ENCODE measurements at places on chromosomes 7 and 10.

- no peak for DNase-seq
These were observed 125.7 kb downstream of the RGS10 start for GRCh38 chr10:119416855-119417254.

DNA sequence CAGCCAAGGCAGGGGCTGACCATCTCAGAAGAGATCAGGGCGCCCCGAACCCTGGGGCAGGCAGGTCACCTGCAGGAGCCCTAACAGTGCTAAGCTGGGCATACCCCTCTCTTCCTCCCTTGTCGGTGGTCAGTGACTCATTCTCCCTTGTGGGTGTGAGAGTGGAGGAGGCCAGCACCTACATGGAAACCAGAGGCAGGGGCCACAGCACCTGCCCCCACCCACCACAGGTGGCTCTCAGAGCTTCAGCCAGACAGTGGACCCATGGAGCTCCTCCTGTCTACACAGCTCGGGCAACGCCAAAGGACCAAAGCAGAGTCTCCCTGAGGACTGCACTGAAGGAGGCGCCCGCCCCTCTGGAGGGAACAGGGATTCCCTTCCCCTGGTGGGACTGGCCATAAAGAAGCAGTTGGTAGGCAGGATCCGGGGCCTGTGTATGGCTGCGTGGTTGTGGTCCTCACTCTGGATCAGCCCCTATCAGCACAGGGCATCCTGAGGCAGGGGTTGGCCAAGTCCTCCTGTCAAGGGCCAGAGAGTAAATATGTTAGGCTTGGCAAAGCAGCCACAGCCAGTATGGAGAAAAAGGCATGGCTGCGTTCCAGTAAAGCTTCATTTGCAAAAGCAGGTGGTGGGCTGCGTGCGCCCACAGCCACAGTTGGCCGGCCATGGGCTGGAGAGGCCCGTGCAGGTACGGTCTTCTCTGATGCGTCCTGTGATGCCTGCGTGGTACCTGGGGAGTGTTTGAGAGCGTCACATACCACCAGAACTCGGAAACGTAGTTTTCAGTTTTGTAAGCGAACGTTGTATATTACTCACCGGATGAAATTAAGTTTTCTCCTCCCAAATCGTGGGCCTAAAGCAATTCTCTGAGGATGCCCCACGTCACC, 198.2 kb downstream of the EBF3 start:
- no peak for DNase-seq

DNA sequence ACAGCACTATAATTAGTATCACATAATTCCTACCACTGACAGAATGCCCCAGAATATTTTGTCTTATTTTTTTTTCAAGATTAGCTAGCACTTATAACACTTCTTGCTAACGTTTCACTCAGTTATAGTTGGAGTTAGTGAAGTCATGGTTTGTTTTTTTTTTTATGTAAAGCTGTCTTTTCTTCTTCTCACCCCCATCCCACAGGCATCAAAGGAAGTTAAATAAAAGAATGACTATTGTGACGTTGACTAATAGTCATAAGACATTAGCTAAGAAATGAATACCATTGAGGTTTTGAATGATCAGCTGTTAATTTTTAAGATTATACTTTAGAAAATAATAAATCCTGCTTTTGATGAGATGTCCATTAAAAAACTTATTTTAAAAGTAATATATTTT, 498.3 kb downstream of the GFRA1 start:
- DNase-seq, result no peak

DNA sequence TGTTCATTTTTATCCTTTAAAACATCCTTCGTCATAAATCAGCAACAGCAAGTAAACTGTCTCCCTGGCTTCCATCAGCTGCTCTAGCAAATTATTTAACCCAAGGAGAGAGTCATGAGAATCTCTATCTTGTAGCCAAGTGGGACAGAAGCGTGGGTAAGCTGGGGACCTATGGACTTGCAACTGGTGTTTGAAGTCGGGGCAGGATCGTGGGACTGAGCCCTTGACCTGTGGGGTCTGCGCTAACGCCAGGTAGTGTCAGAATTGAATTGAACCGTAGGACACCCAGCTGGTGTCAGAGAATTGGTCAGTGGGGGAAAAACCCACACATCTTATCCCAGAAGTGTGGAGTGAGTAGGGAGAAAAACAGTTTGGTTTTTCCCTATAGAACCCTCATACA, 13.4 kb downstream of the AIFM2 start:
- no peak for DNase-seq

- no peak for DNase-seq
These were observed 106.9 kb upstream of the RHEB start for GRCh38 chr7:151626422-151627115.

GRCh38 chr10:79941585-79942210, 7.2 kb downstream of the SFTPD start:
- DNase-seq, result no peak

DNA sequence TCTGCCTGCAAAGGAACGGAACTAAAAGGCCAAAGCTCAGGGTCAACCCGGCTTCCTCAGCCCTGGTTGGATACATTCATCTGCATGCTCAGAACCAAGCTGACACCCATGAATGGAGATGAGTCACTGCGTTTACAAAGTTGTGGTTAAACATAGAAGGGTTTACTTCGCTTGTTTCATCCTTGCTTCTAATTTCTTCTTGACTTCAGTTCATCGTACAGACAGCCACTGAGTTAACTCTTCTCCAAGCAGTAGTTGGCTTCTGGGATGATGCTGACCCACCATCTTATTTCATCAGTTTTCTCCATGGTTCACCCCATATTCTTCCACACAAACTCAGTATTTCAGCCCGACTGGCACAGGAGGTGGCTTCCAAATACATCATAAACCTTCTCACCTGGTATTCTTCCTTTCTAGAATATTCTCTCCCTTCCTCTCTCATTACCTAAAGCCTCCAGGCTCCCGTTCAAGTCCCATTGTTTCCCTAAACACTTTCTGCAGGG, 166.3 kb upstream of the RNF32 start:
- DNase-seq, result no peak
